Bronchial smooth muscle cell (primary cell): ENCODE measurements at places on chromosomes 5 and 9. TPM values are rescaled to one million over a fixed set of nuclear protein-coding genes. Genes with fewer than 3 reads are reported as not detected.

HTR4 gene
- total RNA-seq = not detected in 2 replicates

C5orf58 gene
- total RNA-seq = not detected in 2 replicates

RAI14 gene
- 56.6 and 78.7 TPM in 2 replicates for total RNA-seq

IFNK gene
- total RNA-seq = not detected in 2 replicates

RNF130 gene
- 19.4 and 33.9 TPM in 2 replicates for total RNA-seq

MLANA gene
- total RNA-seq = not detected in 2 replicates

SLC36A3 gene
- not detected in 2 replicates for total RNA-seq

TMC1 gene
- under 0.01 and 0.26 TPM in 2 replicates for total RNA-seq

SLC6A19 gene
- not detected in 2 replicates for total RNA-seq

IGFBPL1 gene
- not detected in 2 replicates for total RNA-seq

PCDHGA3 gene
- total RNA-seq = 1.0 and 1.9 TPM in 2 replicates

TAF11L4 gene
- total RNA-seq = not detected in 2 replicates

TARS1 gene
- total RNA-seq = 138 and 167 TPM in 2 replicates

PCBD2 gene
- 1.7 and 3.2 TPM in 2 replicates for total RNA-seq
